ENCODE measurements at places on chromosomes 3 and 15. TPM values are rescaled to one million over a fixed set of nuclear protein-coding genes. Genes with fewer than 3 reads are reported as not detected.

DNA sequence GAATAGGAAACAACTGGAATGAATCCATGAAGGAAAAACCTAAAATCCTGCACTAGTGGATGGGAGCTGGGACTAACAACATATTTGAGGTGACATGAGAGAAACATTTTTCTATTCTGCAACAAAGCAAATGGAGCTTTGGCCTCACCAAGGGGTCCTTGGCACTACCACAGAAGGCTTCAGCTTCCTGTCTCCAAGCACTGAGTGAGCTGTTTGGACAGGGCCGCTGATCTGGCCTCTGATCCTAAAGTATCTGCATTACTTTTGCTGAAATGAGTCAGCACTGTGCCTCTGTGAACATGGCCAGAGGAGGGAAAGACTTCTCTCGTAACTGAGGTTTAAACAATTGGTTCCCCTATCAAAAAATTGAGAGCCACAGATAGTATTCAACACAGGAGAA, 9.0 kb downstream of the ARPP21 start:
- DNase-seq = no peak

The OCA2 gene
- not detected for polyA plus RNA-seq

GRCh38 chr3:150020527-150020926, 49.8 kb upstream of the PFN2 start:
- peak; percentile 53 for DNase-seq

DNA sequence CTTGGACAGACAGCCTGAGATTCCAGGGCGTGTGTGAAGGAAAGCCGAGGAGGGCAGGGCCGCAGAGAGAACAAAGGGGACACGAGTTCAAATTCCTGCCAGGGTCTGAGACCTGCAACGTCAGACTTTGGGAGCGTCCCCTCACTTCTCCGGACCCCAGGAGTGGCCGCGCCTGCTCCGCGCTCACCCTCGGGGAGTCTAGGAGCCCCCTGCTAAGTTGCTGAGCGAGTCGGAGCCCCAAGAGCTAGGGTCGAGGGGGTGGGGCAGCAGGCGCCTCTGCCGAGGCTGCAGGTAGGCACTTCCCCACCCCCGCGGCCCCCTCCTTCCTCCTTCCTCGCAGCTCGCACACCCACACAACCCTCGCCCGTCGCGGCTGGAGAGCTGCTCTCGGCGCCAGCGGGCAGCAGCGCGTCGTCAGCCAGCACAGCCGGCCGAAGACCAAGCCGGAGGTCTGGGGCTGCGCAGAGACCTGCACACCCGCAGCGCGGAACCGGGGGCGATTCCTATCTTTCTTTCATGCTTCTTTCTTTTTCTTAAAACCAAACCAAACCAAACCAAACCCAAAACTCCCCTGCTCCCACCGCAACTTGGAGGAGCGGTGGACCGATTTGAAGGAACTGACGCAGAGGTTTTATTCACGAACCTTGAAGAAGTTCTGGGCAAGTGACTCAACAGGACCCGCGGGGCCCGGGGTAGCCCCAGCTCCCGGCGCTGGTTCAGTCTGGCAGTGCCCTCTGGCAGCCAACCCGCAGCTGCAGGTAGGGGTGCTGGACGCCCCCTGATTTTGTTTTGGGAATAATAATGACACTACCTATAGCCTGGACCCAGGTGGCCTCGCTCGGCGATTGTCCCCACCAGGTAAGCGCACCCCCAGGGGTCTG, at the start of gene ANKRD34C:
ANKRD34C (plus strand) TSS at position 352 of the 881 bp plus-strand sequence. CDS start 10,563 bp downstream, outside the sequence.
- no peak for DNase-seq

GRCh38 chr15:92941668-92942067, 41.5 kb downstream of the CHD2 start:
- no peak for DNase-seq

GRCh38 chr3:133948131-133948810, 52.6 kb upstream of the RAB6B start:
- no peak for DNase-seq

DNA sequence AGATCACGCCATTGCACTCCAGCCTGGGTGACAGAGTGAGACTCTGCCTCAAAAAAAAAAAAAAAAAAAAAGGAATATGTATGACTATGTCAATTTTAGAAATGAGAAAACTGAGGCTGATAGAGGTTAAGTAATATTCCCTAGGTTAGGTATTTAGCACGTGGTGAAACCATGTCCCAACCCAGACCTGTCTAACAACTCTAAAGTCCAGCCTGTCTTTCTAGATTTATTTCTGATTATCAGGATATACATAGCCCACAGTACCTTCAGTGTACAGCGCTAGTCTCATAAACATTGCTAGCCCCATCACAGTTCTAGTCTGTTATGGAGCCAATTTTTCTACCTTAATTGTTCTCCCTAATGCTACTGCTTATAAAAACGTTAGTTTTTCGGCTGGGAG, 88.4 kb upstream of the RAP2B start:
- DNase-seq = no peak

- no peak for DNase-seq
Observed at GRCh38 chr15:100941536-100941935, 22.4 kb downstream of the LRRK1 start.

The LRRC34 gene
- polyA plus RNA-seq = 1.7 TPM

The SAMD7 gene
- not detected for polyA plus RNA-seq

DNA sequence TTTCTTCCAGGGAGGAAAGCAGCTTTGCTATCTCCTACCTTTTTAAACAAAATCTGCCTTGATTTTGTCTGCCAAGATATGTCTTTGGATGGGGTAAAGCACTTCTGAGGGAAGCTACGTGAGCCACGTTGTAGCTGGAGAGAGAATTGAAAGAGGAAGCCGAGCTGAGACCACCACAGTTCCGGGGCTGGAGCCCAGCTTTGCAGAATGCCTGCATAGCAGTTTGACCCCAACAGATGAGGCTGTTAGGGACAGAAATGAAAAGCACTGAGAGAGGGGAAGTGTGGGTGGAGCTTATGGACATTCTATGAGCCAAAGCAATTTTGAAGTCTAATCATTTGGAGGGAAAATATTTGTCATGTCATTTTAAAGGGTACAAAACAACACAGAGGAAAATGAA, 45.4 kb downstream of the LIPC start:
- DNase-seq = no peak

DNA sequence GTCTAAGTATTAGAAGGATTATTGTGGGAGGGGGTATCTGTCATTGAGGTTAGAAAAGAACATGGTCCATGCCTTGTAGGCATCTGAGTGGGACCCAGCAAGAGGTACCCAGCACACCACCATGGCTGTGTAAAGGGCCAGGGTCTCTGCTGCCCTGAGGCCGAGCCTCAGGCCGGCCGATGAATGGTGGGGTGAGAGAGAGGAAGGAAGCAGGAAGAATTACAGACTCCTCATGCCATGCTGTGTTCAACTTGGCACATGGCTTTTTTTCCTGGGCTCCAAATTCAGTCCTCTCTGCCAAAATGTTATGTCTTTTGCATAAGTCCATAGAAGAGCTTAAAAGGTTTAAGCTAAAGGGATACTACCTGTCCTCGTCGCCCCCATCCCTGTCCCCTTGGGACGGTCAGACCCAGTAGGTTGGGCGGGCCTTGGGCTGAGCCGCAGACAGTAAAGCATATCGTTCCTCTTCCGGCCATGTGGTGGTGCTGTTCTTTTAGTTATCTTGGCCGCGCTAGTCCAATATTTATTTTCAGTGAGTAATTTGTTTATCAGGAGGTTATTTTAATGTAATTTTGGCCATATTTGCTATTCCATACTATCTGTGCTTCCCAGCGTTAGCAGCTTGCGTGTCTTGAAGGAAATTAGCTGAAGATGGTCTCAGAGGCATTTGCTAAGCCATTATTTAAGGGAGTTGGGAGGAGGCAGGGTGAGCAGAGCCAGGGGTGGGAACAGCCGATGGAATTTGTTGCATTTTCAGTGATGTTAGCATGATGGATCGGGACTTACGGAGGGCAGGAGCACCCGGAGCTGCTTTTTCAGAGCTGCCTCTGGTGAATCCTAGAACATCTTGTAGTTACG, 152.4 kb downstream of the AGBL1 start:
- peak; percentile 38 for DNase-seq

The MESP2 gene
- 1.2 TPM for polyA plus RNA-seq
